ENCODE measurements at places on chromosomes 11 and 22. TPM values are rescaled to one million over a fixed set of nuclear protein-coding genes. Genes with fewer than 3 reads are reported as not detected.

GRCh38 chr11:34267417-34267816 is 90.4 kb downstream of the ABTB2 start:
- H3K4me1 ChIP-seq: peaks cover 10% of the 10 kb centered on the region
- peaks cover 1% of the 10 kb centered on the region for H3K27me3 ChIP-seq
- H3K27ac ChIP-seq: no peak overlapping the region
- H3K4me3 ChIP-seq: no peak overlapping the region

DNA sequence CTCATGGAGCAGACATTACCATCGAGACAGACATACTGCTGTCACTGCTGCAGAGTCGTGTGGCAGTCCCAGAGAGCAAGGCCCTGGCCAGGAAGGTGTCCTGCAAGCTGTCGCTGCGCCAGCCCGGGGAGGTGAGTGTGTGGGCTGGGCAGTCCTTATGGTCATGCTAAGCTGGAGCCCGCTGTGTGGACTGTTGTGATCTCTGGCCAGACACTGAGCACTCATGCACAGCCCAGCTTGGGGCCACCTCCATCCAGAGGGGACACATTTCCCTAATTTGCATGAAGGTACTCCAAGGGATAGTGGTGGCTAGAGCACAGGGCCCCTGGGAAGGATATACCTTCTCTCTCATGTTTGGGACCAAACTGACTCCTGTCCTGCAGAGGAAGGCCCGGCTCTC is 9.6 kb downstream of the ANKK1 start:
- no peak overlapping the region for H3K27ac ChIP-seq
- DNase-seq: no peak
- no peaks in the 10 kb centered on the region for H3K27me3 ChIP-seq
- H3K4me3 ChIP-seq: no peak overlapping the region
- no peaks in the 10 kb centered on the region for H3K36me3 ChIP-seq

- no peak for DNase-seq
- H3K4me1 ChIP-seq: no peaks in the 10 kb centered on the region
- no peak overlapping the region for H3K4me3 ChIP-seq
Measured at GRCh38 chr11:119880143-119880542, 151.1 kb upstream of the NECTIN1 start.

- peak; percentile 73 for DNase-seq
- H3K36me3 ChIP-seq: peaks cover 60% of the 10 kb centered on the region
- H3K4me3 ChIP-seq: peak overlapping the region; percentile 64
- peak overlapping the region; percentile 98 for H3K27ac ChIP-seq
- no peaks in the 10 kb centered on the region for H3K27me3 ChIP-seq
Measured at GRCh38 chr11:35166369-35167360, 27.7 kb downstream of the CD44 start.

DNA sequence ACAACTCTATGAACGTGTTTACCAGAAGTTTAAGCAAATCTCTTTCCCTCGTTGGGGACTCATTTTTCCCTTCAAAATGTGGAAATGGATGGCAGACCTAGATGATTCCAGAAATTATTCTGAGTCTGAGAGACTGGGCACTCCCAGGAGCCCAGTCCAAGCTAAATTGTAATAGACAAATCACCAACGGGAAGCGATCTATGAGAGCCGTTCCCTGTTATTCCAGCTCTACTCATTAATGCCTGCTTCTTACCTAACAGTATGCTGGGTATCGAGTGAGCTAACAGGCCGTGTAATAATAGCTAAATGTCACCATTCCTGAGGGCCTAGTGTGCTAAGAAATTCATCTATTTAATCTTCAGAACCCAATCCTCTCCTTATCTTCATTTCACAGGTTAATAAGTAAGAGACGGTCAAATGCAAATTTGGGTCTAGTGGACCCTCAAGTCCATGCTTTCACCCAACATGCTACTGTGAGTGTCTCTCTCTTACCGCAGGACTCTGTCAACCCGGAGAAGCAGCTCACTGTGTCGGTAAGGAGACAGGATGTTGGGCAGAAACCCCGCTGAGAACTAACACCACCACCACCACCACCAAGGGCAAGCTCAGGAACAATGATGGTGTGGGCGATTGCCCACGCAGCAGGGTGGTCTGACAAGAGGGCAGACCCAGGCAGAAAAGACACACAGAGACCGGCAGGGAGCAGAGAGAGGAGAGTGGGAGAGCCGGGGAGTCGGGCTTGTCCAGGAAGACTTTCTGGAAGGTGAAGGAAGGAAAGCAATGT is 57.1 kb upstream of the TIMP3 start:
- no peaks in the 10 kb centered on the region for H3K36me3 ChIP-seq
- no peak overlapping the region for H3K27ac ChIP-seq
- no peak overlapping the region for H3K4me3 ChIP-seq
- no peak for DNase-seq
- peaks cover 21% of the 10 kb centered on the region for H3K27me3 ChIP-seq

GRCh38 chr11:61846362-61847020 is 18.4 kb downstream of the FADS2 start:
- no peak overlapping the region for H3K4me3 ChIP-seq
- DNase-seq: no peak
- H3K27ac ChIP-seq: no peak overlapping the region
- no peaks in the 10 kb centered on the region for H3K4me1 ChIP-seq
- peaks cover 9% of the 10 kb centered on the region for H3K36me3 ChIP-seq

SLC7A4 gene
- not detected for total RNA-seq

PDGFB gene
- 3.4 TPM for total RNA-seq
